ENCODE measurements at places on chromosomes 3 and 15. TPM values are rescaled to one million over a fixed set of nuclear protein-coding genes. Genes with fewer than 3 reads are reported as not detected.

Gene LRRC2
- not detected for total RNA-seq

Gene LIPC
- total RNA-seq, result 5.9 TPM

- H3K27me3 ChIP-seq, result no peaks in the 10 kb centered on the region
- no peaks in the 10 kb centered on the region for H3K36me3 ChIP-seq
Observed at GRCh38 chr15:87877114-87877810, 379.3 kb downstream of the NTRK3 start.

- DNase-seq, result no peak
- peaks cover 7% of the 10 kb centered on the region for H3K36me3 ChIP-seq
- H3K4me1 ChIP-seq, result peaks cover 7% of the 10 kb centered on the region
- H3K27ac ChIP-seq, result peak overlapping the region; percentile 18
Observed at GRCh38 chr15:34023907-34024306, 15.1 kb downstream of the AVEN start.
